ENCODE measurements at places on chromosomes 1 and 21.

DNA sequence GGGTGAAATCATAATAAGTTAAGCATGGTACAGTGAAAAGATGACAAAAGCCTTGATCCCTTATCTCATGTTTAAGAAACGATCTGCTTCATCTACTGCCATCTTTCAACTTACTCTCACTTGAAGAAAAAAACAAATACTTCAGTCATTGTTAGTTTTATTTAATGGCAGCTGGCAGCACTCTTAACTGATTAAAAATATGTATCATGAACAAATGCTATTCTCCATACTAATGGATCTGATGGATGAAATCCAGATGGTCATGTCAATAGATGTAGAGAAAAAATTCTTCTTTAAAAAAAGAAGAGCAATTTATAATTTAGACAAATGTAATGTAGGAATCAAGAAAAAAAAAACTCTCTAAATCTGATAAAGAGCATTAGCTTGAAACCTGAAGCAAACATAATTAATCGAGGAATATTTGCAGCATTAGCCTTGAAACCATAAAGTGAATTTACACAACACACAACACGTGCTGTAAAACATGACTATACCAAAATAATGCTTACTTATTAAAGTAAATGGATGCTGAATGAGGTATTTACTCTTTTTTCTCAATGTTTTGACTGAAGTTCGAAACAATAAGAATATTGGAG is 579.0 kb upstream of the ADAMTS5 start:
- no peak for DNase-seq

DNA sequence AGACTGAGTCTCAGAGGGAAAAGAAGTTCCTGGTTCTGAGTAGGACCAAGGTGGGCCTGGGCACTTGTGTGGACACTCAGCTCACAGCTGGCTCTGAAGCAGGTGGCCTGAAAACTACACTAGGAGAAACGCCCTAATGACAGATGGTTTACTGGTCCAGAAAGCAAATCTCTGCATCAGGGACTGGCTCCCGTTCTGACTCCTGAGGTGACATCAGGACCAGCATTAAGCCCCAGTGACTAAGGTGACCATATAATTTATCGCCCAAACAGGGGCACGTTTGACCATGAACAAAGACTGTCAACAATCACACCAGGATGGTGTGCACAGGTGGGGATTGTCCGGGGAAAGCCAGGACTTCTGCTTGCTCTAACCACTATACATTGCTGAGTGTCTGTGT is 12.2 kb upstream of the CD34 start:
- DNase-seq = no peak

GRCh38 chr1:56645677-56646305 is 677 bp downstream of the PRKAA2 start:
- no peak for DNase-seq

GRCh38 chr1:3590139-3590763 is 21.1 kb downstream of the MEGF6 start:
- no peak for DNase-seq

DNA sequence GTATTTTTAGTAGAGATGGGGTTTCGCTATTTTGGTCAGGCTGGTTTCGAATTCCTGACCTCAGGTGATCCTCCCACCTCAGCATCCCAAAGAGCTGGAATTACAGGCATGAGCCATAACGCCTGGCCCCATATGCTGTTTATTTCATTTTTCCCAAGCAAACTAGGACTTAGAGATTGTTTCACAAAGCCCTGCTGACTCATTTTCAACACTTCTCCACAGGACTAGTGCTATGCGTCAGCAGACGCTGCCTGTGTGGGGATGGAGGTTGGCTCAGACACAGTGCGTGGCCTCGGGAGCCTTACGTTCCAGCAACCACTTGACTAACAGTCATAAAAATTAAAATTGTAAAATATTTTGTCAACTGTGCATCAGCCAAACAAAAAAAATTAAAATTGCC is 22.7 kb downstream of the PKNOX1 start:
- DNase-seq = no peak

DNA sequence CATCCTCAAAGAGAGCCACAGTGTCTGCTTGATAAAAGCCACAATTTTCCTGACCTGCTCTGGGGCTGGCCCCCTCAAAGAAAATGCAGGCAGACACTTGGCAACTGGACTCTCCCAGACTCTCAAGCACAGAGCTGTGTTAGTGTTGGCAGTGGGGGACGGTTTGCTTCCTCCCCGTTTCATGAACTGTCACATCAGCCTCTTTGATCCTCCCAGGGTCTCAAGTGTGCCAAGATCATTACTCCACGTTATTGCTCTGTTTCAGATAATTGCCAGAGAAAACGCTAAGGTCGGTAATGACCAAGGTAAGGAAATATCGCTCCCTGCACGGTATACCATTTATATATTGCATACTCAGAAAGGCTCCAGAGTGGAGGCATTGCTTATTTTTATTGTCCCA is 138.8 kb downstream of the NTMT2 start:
- no peak for DNase-seq

DNA sequence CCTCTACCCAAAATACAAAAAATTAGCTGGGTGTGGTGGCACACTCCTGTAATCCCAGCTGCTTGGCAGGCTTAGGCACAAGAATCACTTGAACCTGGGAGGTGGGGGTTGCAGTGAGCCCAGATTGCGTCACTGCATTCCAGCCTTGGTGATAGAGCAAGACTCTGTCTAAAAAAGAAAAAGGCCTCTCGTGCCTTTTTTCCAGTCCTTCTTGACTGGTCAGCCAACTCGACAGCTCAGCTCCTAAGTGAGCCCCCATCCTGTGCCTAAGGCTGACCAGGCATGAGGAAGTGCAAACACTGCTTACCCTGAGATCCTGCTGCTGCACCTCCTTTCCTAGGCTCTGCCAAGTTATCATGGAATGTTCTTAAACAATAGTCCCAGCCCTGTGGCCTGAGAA is 10.1 kb upstream of the PROK1 start:
- DNase-seq = no peak
